H7 (cell line): ENCODE measurements at places on chromosomes 16 and 17. TPM values are rescaled to one million over a fixed set of nuclear protein-coding genes. Genes with fewer than 3 reads are reported as not detected.

The SF3B3 gene
- total RNA-seq: 222 and 313 TPM in 2 replicates

The PPP1R27 gene
- not detected in 2 replicates for total RNA-seq

The TEX19 gene
- total RNA-seq: 1.1 and 1.9 TPM in 2 replicates

The KRT32 gene
- total RNA-seq: not detected in 2 replicates

The CXCL16 gene
- 0.42 and 2.0 TPM in 2 replicates for total RNA-seq

The CYGB gene
- 1.4 and 3.5 TPM in 2 replicates for total RNA-seq

GRCh38 chr16:69329369-69330285, 761 bp downstream of the PDF start:
- no peak for DNase-seq

GRCh38 chr16:85924675-85925074, 25.7 kb downstream of the IRF8 start:
- DNase-seq: no peak

DNA sequence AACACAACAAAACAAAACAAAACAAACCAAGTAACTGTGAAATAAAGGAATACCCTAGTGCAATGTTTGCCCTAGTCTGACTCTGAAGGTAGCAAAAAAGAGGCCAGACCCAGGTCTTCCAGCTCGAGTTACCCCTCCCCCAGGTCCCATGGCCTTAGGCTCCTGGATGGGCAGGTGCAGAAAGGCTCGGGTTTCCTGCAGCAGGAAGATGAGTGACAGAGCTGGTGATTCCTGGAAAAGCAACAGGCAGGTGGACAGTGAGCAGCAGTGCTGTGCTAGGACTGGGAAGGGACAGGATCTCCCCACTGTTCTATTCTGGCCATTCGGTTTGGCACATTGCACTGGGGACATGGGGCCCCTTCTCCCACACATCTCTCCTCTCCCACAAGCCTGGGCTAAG, 42.9 kb upstream of the MRTFB start:
- DNase-seq: no peak

- DNase-seq: no peak
Observed at GRCh38 chr16:72876981-72877373, 171.0 kb downstream of the ZFHX3 start.
